Activated CD8-positive, alpha-beta memory T cell treated with anti-CD3 and anti-CD28 coated beads for 48 hours (primary cell): ENCODE measurements at places on chromosomes 1 and 21.

- DNase-seq = no peak
Observed at GRCh38 chr1:197921235-197922069, 4.3 kb downstream of the LHX9 start.

DNA sequence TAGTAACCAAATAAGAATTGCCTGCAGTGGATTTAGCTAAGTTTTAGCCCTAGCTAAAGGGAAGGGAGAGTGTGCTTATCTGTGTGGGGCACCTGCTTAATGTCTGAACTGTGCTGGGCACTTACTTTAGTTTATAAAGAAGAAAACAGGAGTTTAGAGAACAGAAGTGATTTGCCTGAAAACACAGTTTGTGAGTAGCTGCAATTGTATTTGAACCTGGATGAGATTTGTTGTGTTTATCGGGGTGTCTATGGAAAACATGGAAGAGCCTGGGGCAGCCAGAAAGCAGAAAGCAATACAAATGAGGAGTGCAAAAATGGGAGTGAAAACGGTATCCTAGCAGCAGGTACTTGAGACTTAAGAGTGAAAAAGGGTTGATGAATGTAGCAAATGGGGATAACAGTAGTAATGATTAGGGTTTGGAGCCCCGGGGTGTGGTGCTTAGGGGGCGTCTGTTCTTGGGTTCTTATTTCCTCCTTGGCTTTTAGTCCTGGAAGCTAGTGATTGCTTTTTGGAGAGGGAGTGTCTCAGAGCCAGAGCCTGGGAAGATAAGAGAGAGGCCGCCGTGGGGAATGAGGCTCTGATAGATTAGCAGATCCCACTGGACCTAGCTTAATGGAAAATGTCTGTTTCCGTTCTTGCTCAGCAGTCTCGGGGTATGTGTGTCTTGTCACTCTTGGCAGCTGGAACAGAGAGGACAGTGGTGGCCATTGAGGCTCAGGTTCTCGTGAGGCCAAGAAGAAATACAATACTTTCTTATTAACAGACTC lies 5.6 kb downstream of the PRCC start:
- no peak for DNase-seq

- DNase-seq = no peak
Observed at GRCh38 chr1:7069931-7070330, 284.7 kb downstream of the CAMTA1 start.

DNA sequence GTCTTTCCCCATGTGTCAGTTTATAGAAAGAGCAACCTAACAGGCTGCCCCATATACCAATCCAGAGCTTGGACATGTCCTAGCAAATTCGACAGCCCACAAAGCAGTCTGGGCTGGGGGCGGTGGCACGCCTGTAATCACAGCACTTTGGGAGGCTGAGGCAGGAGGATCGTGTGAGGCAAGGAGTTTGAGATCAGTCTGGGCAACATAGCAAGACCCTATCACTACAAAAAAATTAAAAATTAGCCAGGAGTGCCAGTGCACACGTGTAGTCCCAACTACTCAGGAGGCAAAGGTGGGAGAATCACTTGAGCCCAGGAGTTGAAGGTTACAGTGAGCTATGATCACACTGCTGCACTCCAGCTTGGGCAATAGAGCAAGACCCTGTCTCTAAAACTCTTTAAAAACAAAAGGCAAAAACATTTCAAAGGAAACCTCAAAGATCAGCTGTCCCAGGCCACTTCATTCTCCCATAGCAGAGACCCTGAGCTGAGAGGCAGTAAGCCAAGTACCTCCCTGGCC lies 54.4 kb downstream of the SETD4 start:
- no peak for DNase-seq

DNA sequence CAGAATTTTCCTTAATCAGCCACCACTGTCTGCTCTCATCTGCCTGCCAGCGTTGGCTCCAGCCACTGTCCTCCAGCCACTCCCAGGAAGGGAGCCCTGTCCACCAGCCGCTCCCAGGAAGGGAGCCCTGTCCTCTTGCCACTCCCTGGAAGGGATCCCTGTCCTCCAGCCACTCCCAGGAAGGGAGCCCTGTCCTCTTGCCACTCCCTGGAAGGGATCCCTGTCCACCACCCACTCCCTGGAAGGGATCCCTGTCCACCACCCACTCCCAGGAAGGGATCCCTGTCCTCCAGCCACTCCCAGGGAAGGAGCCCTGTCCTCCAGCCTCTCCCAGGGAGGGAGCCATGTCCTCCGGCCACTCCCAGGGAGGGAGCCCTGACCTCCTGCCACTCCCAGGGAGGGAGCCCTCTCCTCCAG lies 726.5 kb downstream of the PTPRU start:
- DNase-seq = no peak

DNA sequence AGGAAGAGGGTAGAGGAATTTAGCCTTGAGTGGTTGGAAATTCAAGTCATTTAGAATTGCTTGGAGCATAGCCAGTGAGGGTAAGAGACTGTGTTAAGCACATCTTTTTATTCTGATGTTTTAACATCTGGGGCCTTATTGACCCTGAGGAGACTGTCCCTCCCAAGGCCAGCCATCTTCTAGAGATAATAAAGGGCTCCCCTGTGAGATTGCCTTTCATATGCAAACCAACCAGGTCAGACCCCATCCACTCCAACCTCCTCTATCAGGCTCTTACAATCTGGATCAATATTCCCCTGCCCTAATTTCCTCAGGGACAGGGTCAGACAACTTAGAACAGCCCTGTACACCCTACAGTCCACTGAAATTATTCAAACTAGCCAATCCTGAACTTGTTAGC lies 93.8 kb downstream of the ATP1B1 start:
- no peak for DNase-seq

DNA sequence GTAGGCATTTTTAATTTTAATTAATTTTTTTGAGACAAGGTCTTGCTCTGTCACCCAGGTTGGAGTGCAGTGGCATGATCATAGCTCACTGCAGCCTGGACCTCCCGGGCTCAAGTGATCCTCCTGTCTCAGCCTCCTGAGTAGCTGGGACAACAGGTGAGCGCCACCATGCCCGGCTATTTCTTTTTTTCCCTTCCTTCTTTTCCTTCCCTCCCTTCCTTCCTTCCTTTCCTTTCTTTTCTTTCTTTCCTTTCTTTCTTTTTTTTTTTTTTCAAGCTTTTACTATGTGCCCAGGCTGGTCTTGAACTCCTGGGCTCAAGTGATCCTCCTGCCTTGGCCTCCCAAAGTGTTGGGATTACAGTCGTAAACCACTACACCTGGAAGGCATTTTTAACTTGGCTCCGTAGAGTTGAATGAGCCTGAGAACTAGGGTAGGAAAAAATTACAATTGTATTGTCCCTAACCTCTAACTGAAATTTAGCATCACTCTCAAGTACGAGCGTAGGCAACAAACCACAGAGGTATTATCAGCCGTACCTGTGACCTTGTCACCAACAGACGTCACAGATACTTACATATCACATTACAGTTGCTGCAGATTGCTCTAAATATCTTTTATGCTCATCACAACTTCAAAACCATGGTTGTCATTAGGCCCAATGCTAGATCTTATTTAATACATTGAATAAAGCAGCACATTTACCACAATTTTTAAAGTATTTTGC lies 8.0 kb downstream of the RUNX3 start:
- DNase-seq = no peak

DNA sequence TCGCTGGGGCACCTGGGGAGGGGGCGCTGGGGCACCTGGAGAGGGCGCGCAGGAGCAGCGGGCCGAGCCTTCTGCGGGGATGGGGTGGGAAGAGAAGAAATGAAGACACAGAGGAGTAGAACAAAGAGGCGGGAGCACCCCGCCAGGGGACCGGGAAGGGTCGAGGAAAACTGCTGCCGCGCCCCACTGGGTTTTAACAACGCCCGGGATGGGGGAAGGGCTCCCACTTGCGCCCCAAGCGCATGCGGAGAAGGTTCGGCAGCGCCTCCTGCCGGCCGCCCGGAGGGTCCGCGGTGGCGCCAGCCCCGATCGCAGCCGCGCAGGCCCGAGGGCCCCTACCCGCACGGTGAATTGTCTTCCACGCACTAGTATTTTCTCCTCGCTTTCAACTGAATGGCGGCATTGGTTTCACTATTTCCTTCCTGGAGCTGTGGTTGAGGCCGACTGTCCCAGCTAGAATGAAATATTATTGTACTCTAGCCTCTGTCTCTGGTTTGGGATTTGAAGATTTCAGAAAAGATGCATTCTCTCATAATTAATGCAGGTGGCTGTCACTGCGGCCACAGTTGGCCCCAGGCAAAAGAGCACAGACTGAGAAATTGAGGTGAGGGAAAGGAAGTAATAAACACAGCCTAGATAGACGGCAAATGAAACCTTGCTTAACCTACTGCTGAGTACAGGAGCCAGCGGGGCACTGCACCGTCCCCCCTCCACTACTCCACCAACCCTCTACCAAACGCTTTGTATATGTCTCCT lies 57.3 kb downstream of the MAB21L3 start:
- DNase-seq = peak; percentile 58

GRCh38 chr1:23779826-23780371 lies 1.7 kb downstream of the PITHD1 start:
- DNase-seq = no peak

- no peak for DNase-seq
Observed at GRCh38 chr1:106492880-106493279, 563.6 kb upstream of the PRMT6 start.

DNA sequence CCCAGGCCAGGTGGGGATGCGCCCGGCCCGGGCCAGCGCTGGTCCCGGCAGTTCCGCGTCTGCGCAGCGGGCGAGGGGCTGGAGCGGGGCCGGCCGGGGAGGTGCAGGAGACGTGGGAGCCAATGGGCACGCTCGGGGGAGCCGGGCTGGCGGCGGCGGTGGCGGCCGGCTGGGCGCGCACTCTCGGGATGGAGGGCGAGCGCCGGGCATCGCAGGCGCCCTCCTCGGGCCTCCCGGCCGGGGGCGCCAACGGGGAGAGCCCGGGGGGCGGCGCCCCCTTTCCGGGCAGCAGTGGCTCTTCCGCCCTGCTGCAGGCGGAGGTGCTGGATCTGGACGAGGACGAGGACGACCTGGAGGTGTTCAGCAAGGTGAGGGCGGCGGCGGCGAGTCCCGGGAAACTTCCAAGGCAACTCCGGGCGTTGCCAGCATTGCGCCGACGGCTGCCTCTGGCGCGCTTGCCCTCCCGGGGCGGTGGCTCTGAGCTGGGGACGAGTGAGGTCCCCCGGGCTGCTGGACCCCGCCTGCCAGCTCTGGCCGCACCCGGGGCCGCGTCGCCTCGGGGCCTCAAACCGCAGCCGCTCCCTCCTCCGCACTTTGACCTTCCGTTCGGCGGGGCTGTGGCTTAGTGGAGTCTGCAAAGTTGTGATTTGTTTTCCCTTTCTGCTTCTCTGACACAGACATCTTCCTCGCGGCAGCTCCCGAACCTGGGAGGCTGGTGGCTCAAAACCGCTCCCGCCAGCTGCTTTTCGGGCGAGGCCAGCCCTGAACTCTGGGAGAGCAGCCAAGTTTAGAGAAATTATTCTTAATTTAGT lies at the start of gene SNX7:
TSS of gene SNX7 (plus strand) at position 178 of the 812 bp plus-strand sequence. CDS start at position 189, 11 bp downstream.
- DNase-seq = no peak

GRCh38 chr1:212760126-212760823 lies 31.3 kb downstream of the NSL1 start:
- DNase-seq = no peak

DNA sequence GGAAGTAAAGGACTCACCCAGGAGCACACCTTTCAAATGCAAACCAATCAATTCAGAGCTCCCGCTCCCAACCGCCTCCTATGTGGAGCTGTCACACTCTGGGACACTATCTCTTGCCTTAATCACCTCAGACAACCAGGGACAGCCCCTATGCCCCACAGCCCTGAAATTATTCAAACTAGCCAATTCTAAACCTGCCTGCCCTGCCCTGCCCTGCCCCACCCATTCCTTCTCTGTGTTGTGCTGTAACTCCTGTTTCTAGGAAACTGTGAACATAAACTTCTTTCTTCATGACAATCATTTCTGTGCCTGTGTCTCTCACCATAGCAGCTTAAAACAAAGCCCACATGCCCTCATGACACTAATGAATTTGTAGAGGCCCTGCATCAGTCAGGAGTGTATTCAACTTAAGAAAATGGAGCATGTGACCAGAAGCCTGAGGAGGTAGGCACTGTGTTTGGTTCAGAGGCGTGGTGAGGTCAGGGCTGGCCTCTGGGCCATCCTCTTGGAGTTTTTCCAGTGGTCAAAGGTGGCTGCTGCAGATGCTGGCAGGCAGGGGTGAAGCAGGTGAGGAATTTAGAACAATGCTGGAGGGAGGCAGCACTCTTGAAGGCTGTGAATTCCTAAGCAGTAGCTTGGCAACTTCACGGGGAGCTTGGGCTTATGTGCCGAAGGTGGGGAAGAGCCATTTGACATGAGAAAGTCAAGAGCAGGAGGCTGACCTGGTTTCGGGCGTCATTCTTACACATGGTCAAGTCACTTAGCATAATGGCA lies 74.5 kb downstream of the RHOU start:
- no peak for DNase-seq

GRCh38 chr1:74822851-74823401 lies 90.0 kb downstream of the TYW3 start:
- no peak for DNase-seq

DNA sequence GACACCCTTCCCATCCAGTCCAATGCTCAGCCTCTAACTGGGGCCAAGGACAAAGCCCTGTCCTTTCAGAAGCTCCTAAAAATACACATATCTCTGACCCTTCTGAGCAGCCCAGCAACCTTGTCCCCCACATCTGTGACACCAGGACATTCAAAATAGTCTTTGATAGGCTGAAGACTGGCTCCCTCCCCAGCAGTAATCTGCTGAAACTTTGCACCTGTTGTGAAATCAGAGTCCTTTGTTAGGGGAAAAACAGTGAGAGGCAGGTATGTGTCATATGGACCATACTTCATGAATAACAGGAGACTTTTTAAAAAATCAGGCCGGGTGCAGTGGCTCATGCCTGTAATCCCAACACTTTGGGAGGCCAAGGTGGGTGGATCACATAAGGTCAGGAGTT lies 82.4 kb upstream of the VAMP3 start:
- no peak for DNase-seq

DNA sequence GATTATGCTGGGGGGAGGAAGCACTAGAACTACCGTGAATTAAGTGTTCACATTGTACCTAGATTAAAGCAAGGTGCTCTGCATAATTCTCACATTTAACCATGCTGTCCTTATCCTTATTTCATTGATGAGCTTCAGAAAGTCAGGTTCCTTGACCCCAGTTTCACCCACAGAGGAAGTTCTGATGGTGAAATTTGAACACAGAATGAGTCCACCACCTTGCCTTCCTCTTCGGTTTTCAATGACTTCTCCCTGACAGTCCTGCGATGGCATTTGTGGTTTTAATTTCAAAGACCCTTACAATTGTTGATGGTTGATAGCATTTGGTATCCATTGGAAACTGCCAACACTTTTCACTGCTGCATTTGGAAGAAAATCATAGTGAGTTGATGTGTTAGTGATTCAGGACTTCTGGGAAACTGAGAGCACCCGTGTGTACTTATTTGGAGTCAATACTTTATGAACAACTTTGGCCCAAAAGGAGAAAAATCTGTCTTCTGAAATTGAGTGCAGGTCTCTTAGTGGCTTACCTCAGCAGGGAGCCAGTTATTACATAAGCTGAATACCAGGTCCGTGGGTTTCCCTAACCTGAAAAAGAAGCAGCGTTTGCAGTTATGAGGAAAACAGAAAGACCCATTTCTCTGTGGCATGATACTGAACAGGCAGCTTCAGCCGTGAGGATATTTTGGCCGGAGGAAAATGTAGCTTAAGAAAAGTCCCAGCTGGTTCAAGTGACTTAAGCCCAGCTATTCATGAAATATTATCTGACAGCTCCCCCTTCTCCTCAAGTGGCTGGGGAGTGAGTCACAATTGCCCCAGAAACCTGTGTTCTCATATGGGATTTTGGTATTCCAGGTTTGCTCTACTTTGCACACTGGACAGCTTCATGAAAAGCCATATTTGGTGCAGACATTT lies 47.5 kb downstream of the ROR1 start:
- no peak for DNase-seq

- no peak for DNase-seq
Observed at GRCh38 chr1:157196245-157196543, 58.0 kb upstream of the ETV3 start.

GRCh38 chr1:91036894-91037829 lies 15.3 kb upstream of the ZNF644 start:
- no peak for DNase-seq
